ENCODE measurements at places on chromosomes 7 and 10. TPM values are rescaled to one million over a fixed set of nuclear protein-coding genes. Genes with fewer than 3 reads are reported as not detected.

GRCh38 chr7:28891192-28891875 is 66.8 kb downstream of the TRIL start:
- no peak for DNase-seq

- no peak for DNase-seq
Observed at GRCh38 chr7:84914598-84914997, 272.3 kb downstream of the SEMA3D start.

GRCh38 chr7:50376056-50376820 is 71.7 kb downstream of the IKZF1 start:
- DNase-seq, result no peak

Gene CPA5
- not detected for total RNA-seq

Gene HABP2
- total RNA-seq, result 0.19 TPM
